ENCODE measurements at places on chromosomes 7 and 10. TPM values are rescaled to one million over a fixed set of nuclear protein-coding genes. Genes with fewer than 3 reads are reported as not detected.

PRSS37 gene
- total RNA-seq: not detected

ARHGEF35 gene
- 22.1 TPM for total RNA-seq

DNA sequence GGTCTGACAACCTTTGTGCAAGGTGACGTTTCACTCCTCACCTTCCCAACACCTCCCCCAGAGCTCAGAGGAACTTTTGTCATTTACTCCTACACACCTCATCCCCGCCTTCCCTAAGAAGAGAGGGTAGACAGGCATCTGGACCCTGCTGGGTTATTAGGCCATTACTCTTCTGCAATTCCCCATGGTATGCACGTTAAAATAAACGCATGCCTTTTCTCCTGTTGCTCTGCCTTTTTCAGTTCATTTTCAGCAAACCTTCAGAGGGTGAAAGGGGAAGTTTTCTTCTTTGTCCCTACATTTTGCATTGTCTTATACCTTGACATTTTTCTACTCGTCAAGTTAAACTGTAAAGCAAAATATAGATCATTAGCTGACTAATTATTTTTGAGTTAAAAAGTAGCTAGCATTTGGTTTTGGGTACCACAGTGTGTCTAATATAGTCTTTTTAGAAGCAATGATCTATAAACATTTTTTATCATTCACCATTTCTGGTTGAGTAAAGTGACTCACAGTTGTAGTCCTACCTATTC is 10.5 kb upstream of the EDRF1 start:
- DNase-seq: no peak

DNA sequence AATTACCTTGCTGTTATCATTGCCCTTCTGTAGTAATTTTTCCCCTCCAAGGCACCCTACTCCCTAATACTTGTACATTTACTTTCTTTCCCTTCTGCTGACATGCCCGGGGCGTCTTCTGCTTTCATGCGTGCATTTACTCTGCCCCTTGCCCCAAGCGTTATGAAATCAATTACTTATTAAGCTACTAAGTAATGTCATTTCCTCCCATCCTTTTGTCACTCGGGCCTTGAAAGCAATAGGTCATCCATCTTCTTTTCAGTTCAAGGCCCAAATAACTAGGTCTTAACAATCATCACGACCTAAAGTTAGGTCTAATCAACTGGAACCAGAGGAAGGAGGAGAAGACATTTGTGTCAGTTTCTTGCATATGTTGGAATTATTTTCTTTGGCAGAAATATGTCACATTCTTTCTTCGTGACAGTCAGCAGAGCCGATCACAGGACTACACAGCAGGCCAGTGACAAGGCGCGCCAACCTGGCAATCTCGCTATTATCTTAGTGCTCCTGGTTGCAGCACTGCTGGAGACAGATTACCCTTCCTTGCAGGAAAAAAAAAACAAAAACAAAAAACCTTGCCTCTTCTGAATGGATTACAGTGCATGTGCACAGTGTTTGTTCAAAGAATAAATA is 179.2 kb downstream of the RELN start:
- no peak for DNase-seq

DNA sequence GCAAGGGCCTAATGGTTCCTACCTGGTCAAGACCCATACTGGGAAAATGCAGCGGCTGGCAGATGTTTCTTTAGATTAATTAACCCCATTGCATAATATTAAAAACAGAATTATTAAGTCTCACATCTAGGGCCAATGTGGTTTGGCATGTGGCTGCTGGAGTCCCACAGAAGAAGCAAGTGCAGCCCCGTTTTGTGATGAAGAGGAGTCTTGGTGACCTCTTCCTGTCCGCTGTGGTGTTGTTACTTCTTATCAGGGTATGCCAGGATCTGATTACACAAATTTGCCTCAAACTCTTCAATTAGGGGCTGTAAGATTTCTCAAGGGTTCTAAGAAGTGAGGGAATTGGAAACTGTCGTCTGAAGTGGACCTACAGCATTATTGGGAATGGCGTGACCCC is 240.3 kb downstream of the SEC23IP start:
- no peak for DNase-seq

DNA sequence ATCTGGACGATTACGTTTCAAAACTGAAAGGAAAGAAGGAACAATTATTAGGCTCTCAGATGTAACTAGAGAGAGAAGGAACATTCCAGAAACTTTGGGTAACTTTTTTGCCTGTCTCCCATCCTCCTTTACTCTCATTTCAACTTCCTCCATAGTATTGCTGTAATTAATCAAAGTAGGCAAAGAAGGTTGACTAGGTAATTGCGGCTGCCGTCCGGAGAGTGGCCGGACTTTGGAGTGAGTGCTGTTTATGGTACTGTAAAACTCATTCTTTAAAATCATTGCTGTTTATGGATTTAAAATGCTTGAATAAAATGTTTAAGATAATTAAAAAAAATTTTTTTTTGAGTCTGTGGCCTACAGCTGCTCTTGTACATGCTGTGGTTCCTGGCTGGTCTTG is 56.4 kb downstream of the RBM33 start:
- no peak for DNase-seq

- no peak for DNase-seq
These were observed 23.6 kb downstream of the ZMIZ1 start for GRCh38 chr10:79092292-79092896.

DNA sequence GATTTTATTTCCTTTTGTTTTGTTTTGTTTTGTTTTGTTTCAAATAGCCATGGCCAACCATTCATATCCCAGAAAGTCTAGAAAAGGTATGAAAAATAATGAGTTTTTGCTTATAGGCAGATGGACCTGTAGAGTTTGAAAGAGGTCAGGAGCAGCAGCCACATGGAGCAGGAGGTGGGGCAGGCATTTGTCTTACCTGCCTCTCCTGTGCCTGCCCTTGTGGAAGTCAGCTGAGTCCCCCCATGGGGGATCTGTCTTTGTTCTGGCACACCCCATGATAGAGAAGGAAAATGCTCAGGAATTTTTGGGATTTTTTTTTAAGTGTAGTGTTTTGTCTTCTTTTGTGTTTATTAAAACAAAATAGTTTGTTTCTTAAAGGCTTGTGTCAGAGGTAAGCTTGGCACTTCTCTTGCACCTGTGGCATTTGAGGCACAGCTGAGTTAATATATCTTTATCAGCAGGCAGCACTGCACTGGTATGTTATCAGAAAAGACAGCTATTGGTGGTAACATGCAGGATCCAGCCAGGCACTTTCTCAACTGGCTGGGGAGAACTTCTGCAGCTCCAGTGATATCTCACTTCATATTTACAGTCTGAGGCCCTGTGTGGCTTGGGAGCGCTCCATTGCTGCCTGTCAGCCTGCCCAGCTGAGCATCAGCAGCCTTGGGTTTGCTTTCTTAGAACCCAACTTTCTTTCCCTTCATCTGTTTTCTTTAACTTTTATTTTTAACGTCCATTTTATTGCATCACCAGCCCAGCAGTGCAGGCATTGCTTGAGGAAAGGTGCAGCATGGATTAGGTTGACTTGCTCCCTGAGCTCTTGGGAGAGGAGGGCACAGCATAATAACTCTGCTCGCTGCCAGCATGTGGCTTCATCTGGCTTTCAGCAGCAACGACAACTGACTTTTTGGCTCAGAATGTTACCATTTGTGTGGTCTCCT is 44.4 kb downstream of the LRRC4 start:
- no peak for DNase-seq

MEST gene
- 31.0 TPM for total RNA-seq

GRCh38 chr10:124409696-124410095 is 9.0 kb downstream of the OAT start:
- DNase-seq: no peak

INSYN2A gene
- total RNA-seq: 0.28 TPM

Data from kidney (tissue), 22 donors.